ENCODE measurements at places on chromosomes 12 and 14.

- H3K4me3 ChIP-seq: no peak overlapping the region
- no peaks in the 10 kb centered on the region for H3K4me1 ChIP-seq
- no peak for DNase-seq
- H3K27me3 ChIP-seq: no peaks in the 10 kb centered on the region
Measured at GRCh38 chr12:2463719-2464118, 331.1 kb upstream of the FKBP4 start.

- peaks cover 10% of the 10 kb centered on the region for H3K36me3 ChIP-seq
- no peak overlapping the region for H3K4me3 ChIP-seq
- no peak for DNase-seq
- no peaks in the 10 kb centered on the region for H3K4me1 ChIP-seq
- H3K27me3 ChIP-seq: no peaks in the 10 kb centered on the region
- H3K27ac ChIP-seq: no peak overlapping the region
Measured at GRCh38 chr12:131986361-131986760, 36.6 kb downstream of the EP400 start.

DNA sequence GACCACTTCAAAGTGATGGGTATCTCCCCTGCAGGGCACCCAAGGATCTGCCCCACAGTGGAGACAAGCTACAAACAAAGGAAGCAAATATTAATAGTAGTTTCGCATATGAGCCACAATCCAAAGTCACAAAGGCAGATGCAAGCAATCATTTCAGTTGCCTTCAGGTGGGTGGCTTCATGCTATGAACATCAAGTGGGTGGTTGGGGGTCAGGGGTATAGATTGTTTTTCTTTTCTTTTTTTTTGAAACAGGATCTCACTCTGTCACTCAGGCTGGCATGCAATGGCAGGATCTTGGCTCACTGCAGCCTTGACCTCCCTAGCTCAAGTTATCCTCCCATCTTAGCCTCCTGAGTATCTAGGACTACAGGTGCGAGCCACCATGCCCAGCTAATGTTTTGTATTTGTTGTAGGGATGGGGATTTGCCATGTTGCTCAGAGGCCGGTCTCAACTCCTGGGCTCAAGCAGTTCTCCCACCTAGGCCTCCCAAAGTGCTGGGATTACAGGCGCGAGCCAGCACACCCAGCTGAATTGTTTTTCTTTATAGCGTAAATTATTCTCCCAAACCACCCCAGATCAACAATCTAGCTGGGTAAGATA is 13.4 kb upstream of the NT5DC3 start:
- H3K27me3 ChIP-seq: no peaks in the 10 kb centered on the region
- peaks cover 32% of the 10 kb centered on the region for H3K4me1 ChIP-seq
- H3K27ac ChIP-seq: no peak overlapping the region
- no peaks in the 10 kb centered on the region for H3K36me3 ChIP-seq

- H3K27ac ChIP-seq: no peak overlapping the region
- no peaks in the 10 kb centered on the region for H3K4me1 ChIP-seq
- no peaks in the 10 kb centered on the region for H3K36me3 ChIP-seq
- no peak overlapping the region for H3K4me3 ChIP-seq
- DNase-seq: no peak
Measured at GRCh38 chr12:70383886-70384285, 17.8 kb downstream of the KCNMB4 start.

DNA sequence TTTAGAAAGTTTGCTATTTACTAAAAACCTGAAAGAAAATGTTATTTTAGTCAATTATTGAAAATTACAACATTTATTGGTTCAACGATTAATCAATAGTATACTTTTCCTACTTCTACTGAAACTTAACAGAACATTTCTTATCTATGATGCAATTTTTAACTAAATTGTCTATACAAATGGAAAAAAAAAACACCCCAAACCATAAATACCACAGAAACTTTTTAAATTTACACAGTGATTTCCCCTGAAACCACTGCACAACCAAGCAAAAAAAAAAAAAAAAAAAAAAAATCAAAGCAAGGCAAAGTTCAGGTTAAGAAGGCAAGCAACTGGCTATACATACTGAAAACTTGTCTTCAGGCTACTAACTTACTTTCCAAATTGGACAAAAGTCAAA is 71.9 kb upstream of the POC1B start:
- H3K4me3 ChIP-seq: no peak overlapping the region
- no peaks in the 10 kb centered on the region for H3K36me3 ChIP-seq
- no peaks in the 10 kb centered on the region for H3K4me1 ChIP-seq
- H3K27me3 ChIP-seq: no peaks in the 10 kb centered on the region
- no peak for DNase-seq

- DNase-seq: no peak
- no peaks in the 10 kb centered on the region for H3K27me3 ChIP-seq
- H3K4me3 ChIP-seq: no peak overlapping the region
- no peaks in the 10 kb centered on the region for H3K36me3 ChIP-seq
- no peak overlapping the region for H3K27ac ChIP-seq
Measured at GRCh38 chr12:98402671-98403070, 112.7 kb upstream of the TMPO start.

- H3K27me3 ChIP-seq: no peaks in the 10 kb centered on the region
- no peaks in the 10 kb centered on the region for H3K36me3 ChIP-seq
- DNase-seq: peak; percentile 48
- H3K27ac ChIP-seq: no peak overlapping the region
- no peaks in the 10 kb centered on the region for H3K4me1 ChIP-seq
Measured at GRCh38 chr14:59897757-59898383, 22.1 kb upstream of the LRRC9 start.

- H3K4me3 ChIP-seq: no peak overlapping the region
- H3K4me1 ChIP-seq: peaks cover 6% of the 10 kb centered on the region
- no peaks in the 10 kb centered on the region for H3K27me3 ChIP-seq
- H3K36me3 ChIP-seq: no peaks in the 10 kb centered on the region
Measured at GRCh38 chr14:42228611-42229010, 621.9 kb downstream of the LRFN5 start.

- no peaks in the 10 kb centered on the region for H3K36me3 ChIP-seq
- H3K27me3 ChIP-seq: no peaks in the 10 kb centered on the region
- H3K4me1 ChIP-seq: peaks cover 33% of the 10 kb centered on the region
- H3K27ac ChIP-seq: peak overlapping the region; percentile 56
- H3K4me3 ChIP-seq: no peak overlapping the region
- DNase-seq: no peak
Measured at GRCh38 chr12:14402697-14403096, 37.2 kb downstream of the ATF7IP start.

GRCh38 chr12:67070604-67071003 is 198.6 kb upstream of the CAND1 start:
- DNase-seq: no peak
- peaks cover 45% of the 10 kb centered on the region for H3K27me3 ChIP-seq
- H3K36me3 ChIP-seq: no peaks in the 10 kb centered on the region

GRCh38 chr12:52155048-52155868 is 36.6 kb downstream of the KRT80 start:
- no peak for DNase-seq
- H3K4me1 ChIP-seq: no peaks in the 10 kb centered on the region
- no peaks in the 10 kb centered on the region for H3K36me3 ChIP-seq
- H3K4me3 ChIP-seq: no peak overlapping the region
- no peaks in the 10 kb centered on the region for H3K27me3 ChIP-seq

GRCh38 chr14:24838945-24839616 is 205.1 kb upstream of the GZMB start:
- H3K27me3 ChIP-seq: no peaks in the 10 kb centered on the region
- DNase-seq: no peak
- no peaks in the 10 kb centered on the region for H3K4me1 ChIP-seq
- no peak overlapping the region for H3K27ac ChIP-seq
- H3K4me3 ChIP-seq: no peak overlapping the region

GRCh38 chr12:15823360-15824128 is 34.4 kb upstream of the EPS8 start:
- no peaks in the 10 kb centered on the region for H3K4me1 ChIP-seq
- no peaks in the 10 kb centered on the region for H3K36me3 ChIP-seq
- no peak overlapping the region for H3K27ac ChIP-seq
- H3K4me3 ChIP-seq: no peak overlapping the region

DNA sequence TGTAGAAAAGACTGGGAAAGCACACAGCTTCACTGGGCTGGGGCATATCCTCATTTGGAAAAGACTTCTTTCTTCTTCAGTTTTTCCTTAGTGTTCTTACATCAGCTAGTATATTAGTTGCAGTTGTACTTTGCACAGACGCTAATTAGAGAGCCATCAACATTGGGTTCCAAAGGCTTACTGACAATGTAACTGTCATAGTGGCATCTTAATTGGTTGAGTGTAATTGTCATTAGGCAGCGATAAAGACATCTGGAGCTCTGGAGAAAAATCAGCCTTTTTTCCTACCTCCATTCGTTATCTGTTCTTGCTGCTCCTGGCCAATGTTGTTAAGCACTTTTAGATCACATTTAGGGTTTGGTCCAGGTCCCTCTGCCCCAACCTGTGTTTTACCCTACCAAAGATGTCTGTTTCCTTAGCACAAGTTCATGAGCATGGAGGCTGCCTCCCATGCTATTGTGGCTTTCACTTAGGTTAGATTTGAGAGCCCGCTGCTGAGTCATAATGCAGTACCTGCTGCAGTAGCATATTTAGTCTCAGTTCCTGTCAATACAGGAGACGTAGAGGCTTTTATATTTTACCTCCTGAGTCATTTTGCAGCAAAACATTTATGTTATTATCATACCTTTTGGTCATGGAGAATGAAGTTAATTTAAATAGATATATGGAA is 49.2 kb downstream of the FBXW8 start:
- H3K4me1 ChIP-seq: no peaks in the 10 kb centered on the region
- DNase-seq: no peak
- H3K36me3 ChIP-seq: no peaks in the 10 kb centered on the region
- H3K27ac ChIP-seq: no peak overlapping the region
- no peaks in the 10 kb centered on the region for H3K27me3 ChIP-seq

GRCh38 chr14:68397371-68397811 is 395.5 kb downstream of the ZFP36L1 start:
- H3K4me3 ChIP-seq: no peak overlapping the region
- H3K36me3 ChIP-seq: no peaks in the 10 kb centered on the region
- no peaks in the 10 kb centered on the region for H3K4me1 ChIP-seq
- H3K27ac ChIP-seq: no peak overlapping the region
- DNase-seq: no peak

GRCh38 chr12:57797933-57798332 is 15.3 kb downstream of the TSFM start:
- H3K27me3 ChIP-seq: no peaks in the 10 kb centered on the region
- H3K27ac ChIP-seq: no peak overlapping the region
- H3K36me3 ChIP-seq: peaks cover 37% of the 10 kb centered on the region
- no peak for DNase-seq
- no peak overlapping the region for H3K4me3 ChIP-seq
- H3K4me1 ChIP-seq: no peaks in the 10 kb centered on the region

DNA sequence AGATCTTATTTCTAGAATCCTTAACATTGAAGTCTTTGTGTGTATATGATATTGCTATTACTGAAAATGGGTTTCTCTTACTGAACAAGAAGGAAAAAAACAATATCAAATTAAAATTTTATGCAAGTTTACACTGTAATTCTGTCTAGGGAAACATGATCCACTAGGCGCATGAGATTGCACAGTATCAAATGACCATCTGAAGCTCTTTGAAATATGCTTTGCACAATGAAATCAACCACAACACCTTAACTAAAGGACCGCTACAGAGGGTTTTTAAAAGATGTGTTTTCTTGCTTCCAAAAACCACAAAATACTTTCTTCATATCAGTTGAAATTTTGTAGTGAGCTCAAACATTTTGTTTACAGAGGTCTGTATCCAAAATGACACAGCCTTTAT is 15.1 kb upstream of the KERA start:
- H3K36me3 ChIP-seq: no peaks in the 10 kb centered on the region
- H3K4me3 ChIP-seq: no peak overlapping the region
- H3K27me3 ChIP-seq: no peaks in the 10 kb centered on the region
- no peak for DNase-seq
- no peaks in the 10 kb centered on the region for H3K4me1 ChIP-seq
- no peak overlapping the region for H3K27ac ChIP-seq

DNA sequence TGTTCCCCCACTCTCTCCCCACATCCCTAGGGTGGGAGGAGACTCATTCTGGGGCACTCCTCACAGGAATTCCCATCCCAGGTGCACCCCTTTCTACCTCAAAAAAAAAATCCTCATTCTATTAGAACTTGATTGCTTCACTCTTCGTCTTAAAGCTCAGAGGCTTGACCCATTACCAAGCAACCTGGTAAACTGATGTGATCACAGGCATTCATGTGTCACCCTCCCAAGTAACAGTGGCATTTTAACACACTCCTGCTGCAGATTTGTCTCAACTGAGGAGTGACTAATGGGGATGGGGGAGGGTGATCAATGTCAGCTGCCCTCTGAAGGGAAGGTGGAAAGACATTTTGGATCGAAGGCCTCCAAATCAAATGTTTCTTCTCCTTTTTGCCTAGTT is 78.1 kb upstream of the PTHLH start:
- no peaks in the 10 kb centered on the region for H3K27me3 ChIP-seq
- no peak overlapping the region for H3K4me3 ChIP-seq
- H3K27ac ChIP-seq: no peak overlapping the region
- H3K36me3 ChIP-seq: no peaks in the 10 kb centered on the region
- DNase-seq: no peak
- H3K4me1 ChIP-seq: peaks cover 8% of the 10 kb centered on the region

DNA sequence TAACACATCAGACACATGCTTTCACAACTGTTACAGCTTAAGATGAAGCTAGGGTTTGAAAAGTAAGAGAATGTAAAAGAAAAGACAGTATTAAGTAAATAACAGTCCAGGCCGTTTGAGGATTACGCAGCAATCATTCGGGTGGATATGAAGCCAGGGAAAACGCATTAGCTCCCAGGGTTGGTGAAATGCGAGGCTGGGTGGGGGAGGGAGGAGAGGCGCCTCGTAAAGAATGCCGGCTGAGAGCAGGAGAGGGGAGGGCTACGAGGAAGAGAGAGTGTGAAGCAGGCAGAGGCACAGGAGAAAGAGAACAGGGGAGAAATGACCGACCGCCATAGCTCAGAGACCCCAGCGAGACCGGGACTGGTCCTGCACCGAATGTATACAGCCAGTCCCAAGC is 73.0 kb downstream of the IQSEC3 start:
- H3K4me3 ChIP-seq: no peak overlapping the region
- H3K27ac ChIP-seq: no peak overlapping the region
- no peaks in the 10 kb centered on the region for H3K4me1 ChIP-seq
- H3K36me3 ChIP-seq: no peaks in the 10 kb centered on the region
- H3K27me3 ChIP-seq: peaks cover 30% of the 10 kb centered on the region

DNA sequence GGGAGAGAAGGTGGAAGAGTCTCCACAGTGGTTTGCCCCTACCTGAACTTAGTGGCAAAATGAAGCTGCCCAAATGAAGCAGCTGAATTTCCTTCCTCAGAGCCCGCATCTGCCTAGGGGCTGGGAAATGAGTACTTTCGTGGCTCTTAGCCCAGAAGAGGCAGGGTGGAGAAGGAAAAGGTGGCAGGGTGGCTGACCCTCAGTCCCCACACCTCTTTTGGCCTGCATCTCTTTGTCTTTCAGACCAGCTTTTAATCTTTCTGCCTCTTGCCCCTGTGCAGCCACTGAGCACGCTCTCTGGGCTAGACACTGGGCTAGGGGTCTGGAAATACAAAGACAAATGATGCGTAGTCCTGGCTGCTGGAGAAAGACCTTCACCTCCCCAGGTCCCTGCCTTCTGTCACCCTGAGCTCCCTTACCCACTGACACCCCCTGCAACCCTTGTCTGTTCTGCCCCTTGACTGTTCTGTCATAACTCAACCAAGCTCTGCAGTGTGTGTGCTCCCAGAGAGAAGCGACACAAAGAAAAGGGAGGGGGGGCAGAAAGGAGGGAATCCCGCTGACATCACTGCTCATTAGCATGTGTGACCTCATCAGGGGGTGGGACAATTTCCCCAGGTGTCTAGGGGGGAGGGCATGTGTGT is 371 bp upstream of the REM2 start:
- H3K36me3 ChIP-seq: no peaks in the 10 kb centered on the region
- no peak for DNase-seq
- H3K27me3 ChIP-seq: no peaks in the 10 kb centered on the region
- H3K4me3 ChIP-seq: no peak overlapping the region

GRCh38 chr14:103339561-103339960 is 5.5 kb downstream of the EIF5 start:
- no peak for DNase-seq
- H3K36me3 ChIP-seq: peaks cover 94% of the 10 kb centered on the region
- H3K4me1 ChIP-seq: peaks cover 14% of the 10 kb centered on the region
